AG04450 (cell line): ENCODE measurements at places on chromosomes 3 and 15.

DNA sequence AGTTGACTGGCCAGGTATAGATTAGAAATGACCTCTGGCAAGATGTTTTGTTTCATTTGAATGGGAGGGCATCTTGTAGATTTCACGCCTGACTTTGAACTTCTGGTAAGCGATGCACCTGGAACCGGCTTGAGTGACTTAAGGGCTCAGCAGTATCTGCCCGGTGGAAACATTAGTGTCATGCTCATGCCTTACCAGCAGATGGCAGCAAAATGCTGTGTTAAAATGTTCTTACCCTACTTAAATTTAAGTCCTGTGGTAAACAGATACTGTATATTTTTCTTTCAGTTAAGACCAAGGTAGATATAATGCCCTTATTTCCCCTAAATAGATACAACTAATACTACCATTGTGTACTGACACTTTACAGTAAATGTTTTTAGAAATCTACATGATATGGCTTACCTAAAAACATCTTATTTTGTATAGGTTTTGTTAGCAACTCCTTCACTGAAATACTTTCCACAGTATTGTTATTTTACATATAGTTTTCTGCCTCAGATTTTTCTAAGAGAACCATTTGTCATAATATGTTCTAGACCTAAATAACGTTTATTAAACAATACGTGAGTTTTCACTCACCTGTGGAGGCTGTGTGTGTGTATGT lies 25.5 kb downstream of the ASB7 start:
- peak; percentile 56 for DNase-seq

DNA sequence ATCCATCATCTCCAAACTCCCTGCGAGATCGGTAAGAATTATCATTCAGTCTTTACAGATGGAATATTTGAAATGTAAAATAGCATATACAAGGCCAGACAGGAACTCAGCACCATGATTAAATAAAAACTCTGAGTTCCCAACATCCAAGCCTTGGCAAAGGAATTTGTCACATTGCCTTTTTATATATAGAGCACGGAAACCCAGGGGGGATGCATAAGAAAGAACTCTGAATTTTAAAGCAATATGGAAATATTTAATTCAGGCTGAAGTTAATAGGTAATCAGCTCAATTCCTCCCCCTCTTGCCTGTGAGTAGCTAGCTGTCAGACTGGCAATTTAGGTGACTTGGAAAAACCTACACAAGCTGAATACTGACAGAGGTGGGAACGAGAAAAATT lies 217.9 kb upstream of the KCNMB2 start:
- no peak for DNase-seq

DNA sequence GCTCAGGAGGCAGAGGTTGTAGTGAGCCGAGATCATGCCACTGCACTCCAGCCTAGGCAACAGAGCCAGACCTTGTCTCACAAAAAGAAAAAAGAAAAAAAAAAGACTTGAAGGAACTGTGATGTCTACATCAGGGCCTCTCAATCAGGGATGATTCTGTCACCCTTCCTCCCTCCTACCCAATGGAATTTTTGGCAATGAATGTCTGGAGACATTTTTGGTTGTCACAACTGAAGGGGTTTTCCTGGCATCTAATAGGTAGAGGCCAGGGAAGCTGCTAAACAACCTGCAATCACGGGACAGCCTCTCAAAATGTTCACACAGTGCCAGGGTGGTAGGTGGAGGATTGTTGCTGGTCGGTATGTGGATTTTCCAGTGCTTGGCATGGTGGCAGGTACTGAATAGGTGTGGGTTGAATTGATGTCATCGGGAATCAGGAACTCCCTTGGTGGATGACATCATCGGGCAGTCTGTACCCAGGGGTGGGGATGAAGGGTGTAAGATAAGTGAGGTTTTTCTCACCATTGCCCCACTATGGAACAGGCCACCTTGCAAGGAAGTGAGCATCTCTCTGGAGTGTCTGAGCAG lies 71.3 kb downstream of the MESD start:
- DNase-seq: no peak

DNA sequence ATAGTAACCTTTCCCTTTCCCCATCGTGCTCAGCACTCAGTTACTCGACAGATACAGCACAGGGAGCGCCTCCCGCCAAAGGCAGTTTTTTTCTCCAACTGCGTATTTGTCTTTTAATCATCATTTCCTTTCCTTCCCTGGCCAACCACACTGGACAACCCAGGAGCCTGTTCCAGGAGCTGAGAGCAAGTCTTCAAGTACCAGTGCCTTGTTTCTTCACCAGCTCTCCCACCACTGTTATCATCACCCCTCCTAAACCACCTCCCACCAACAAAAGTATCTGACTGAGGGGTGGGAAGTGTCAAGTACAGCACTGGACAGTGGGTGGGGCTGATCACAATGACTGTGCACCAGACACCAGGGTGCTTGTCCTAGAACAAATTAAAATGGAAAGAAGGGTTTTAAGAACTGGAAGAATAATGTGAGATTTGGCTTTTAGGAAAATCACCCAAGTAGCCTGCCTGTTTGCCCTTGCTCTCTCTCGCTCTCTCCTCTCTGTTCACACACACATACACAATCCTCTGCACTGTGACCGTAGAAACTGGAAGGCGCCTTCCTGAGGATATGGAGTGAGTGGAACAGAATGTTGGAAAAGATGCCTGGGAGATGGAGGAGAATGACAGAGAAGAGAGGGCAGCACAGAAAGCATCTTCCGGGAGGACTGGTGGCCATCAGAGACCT lies 126.3 kb downstream of the TNIK start:
- no peak for DNase-seq

GRCh38 chr3:149514471-149514870 lies 40.0 kb downstream of the TM4SF4 start:
- no peak for DNase-seq

- DNase-seq: no peak
Measured at GRCh38 chr3:181974198-181974597, 262.5 kb downstream of the SOX2 start.

DNA sequence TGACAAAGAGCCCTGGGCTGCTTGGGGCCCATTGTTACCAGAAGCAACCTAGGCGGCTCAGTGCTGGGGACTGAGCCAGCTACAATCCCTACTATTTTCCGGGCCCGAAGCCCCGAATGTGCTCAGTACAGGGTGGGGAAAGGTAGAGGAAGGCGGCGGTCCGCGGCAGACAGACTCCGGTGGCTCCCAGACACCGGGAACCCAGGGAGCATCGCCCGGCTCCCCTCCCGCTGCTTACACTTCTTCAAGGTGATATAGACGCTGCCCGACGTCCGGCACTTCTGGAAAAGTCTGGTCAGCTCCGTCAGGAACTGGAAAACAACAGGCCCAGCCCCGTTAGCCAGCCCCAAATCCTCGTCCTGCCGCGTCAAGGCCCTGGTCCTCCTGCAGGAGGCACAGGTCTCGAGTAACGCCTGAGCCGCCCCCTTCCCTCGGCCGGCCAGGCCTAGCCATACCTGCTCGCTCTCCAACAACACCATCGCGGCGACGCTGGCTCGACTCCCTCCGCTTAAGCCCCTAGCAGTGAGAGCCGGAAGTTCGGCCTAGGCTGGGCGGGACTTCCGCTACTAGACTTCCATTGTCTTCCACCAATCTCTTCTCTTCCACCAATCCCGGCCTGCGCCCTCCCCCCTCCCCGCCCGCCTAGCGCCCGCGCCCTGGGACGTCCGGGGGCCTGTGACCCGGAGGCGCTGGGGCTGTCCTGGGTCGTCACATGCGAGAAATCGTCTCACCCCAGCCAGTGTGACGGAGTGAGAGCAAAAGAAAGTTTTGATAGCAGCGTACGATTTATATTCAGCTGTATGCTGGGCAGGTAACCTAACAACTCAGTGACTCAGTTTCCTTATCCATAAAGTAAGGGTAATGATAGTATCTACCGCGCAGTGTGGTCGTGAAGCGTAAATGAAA lies at the start of gene SRP14:
Gene SRP14 (minus strand): TSS at position 544 of the 906 bp plus-strand sequence. CDS start 65 bp downstream, at position 479.
- peak; percentile 68 for DNase-seq

GRCh38 chr3:128492671-128493569 lies at the start of gene GATA2:
Gene GATA2, minus strand, starts transcription at chr3:128493201. Its CDS starts 6,170 bp downstream, at chr3:128487031.
- no peak for DNase-seq

- no peak for DNase-seq
Measured at GRCh38 chr3:47681016-47681415, 100.7 kb downstream of the SMARCC1 start.

- DNase-seq: no peak
Measured at GRCh38 chr15:53910236-53910849, 67.9 kb upstream of the UNC13C start.

GRCh38 chr3:122255757-122256439 lies 69.2 kb upstream of the CSTA start:
- DNase-seq: peak; percentile 1

- DNase-seq: no peak
Measured at GRCh38 chr3:170635385-170635735, 49.5 kb upstream of the SLC7A14 start.

DNA sequence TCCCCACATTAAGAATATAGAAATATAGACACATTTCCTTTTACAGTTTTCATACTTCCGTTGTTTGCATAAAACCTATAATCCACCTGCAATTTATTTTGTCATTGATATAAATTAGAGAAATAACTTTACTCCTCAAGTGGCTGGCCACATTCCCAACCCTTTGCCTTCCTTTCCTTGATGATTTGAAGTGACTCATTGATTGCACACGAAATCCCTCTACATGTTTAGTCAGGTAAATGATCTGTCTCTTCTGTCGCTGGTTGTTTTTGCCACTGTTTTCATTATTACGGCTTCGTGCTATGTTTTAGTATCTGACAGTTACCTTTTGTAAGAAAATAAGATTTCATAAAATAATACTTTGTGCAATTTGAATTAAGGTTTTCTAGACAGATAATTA lies 272.2 kb upstream of the NR2E3 start:
- no peak for DNase-seq

DNA sequence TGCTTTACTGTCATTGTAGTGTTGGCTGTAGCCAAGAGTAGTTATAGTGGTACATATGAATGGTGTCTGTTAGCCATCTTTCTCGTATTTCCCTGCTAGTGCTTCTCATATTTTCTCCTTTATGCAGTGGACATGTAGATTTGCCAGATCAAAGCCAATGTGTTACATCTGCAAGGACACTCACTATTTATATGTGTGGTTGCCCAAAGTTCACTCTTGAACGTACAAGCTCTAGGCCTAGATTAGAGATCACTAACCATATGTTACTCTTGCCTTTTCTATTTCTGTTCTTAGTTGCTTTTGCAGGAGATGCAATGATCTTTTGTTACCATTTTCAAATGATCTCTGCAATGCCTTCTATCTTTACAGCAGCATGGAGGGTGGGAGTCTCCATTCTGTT lies 78.4 kb downstream of the CADM2 start:
- no peak for DNase-seq

DNA sequence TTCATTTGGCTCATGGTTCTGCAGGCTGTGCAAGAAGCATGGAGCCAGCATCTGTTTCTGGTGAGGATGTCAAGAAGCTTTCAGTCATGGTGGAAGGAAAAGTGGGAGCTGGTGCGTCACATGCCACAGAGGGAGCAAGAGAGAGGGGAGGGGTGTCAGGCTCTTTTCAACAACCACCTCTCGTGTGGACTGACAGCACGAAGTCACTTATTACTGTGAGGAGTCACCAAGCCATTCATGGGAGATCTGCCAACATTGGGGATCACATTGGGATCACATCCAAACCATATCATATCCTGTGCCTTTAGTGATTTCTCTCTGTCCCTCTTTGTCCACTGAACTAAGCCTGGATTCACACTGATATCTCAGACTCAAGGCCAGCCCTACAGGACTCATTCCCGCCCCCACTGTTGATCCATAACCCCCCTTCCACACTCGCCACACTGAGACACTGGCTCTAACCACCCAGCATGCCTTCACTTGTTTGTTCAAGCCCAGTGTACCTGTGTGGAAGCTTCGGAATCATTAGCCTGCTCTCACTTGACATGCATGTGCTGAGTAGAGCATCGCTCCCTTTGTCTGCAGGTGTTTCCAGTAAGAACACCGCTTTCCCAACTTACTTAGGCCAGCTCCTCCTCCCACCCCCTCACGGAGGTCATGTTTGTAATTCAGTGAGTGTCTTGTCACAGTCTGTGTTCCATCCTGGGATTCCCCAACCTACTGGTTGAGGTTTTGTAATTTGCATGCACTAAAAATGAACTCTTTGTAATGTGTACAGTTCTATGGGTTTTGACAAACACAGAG lies 132.2 kb downstream of the KLF13 start:
- DNase-seq: no peak

GRCh38 chr3:25182794-25183193 lies 245.3 kb upstream of the RARB start:
- DNase-seq: no peak

DNA sequence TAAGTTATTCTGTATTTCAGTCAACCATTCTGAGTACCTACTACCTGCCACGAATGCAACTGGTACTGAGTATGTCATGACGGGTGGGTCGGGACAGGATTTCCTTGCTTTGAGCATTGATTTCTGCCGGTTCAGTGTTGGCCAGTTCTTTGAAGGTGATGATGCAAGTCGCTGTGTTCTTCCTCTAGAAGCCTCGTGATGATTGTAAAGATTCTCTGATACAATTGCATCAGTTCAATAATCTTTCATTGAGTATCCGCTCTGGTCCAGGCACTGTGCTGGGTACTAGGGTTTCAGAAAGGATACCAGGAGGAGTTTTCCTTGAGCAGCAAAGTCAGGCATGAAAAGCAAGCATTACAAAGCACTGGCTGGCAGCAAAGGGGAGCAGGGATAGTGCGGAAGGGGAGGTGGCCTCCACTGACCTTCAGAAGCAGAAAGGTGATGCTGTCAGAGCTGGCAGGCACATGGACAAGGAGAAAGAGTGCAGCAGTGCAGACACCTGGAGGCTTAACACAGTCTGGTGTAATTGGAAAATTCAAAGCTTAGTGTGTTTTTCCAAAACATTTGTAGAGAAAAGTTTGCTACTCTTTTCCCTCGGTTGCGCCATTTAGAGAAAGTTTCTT lies 100.1 kb downstream of the RPL39L start:
- DNase-seq: no peak

- no peak for DNase-seq
Measured at GRCh38 chr3:101729586-101729985, 5.2 kb downstream of the CEP97 start.
